Muscle of leg (tissue), 16 donors: ENCODE measurements at places on chromosomes 1 and 21. TPM values are rescaled to one million over a fixed set of nuclear protein-coding genes. Genes with fewer than 3 reads are reported as not detected.

RYR2 gene
- total RNA-seq: 2.3 TPM

SYCP1 gene
- not detected for total RNA-seq

OR2L3 gene
- total RNA-seq: not detected

JAM2 gene
- 18.7 TPM for total RNA-seq

NUP210L gene
- total RNA-seq: 0.04 TPM

AMPD1 gene
- 49.3 TPM for total RNA-seq

MAP3K21 gene
- total RNA-seq: 0.18 TPM

LRRC39 gene
- 183 TPM for total RNA-seq

TRIM63 gene
- 44.8 TPM for total RNA-seq

ADAMTS5 gene
- total RNA-seq: 13.0 TPM

FNDC5 gene
- total RNA-seq: 155 TPM

SWT1 gene
- total RNA-seq: 9.5 TPM

SELENBP1 gene
- total RNA-seq: 31.2 TPM

ACTA1 gene
- 2,334 TPM for total RNA-seq

PTPRC gene
- total RNA-seq: 4.7 TPM

BATF3 gene
- total RNA-seq: 2.3 TPM

CCDC185 gene
- not detected for total RNA-seq

TRABD2B gene
- total RNA-seq: 1.1 TPM

LELP1 gene
- total RNA-seq: not detected

LRRC53 gene
- not detected for total RNA-seq

PTCH2 gene
- 2.7 TPM for total RNA-seq

BRDT gene
- total RNA-seq: not detected

HEYL gene
- 19.5 TPM for total RNA-seq

KCNK1 gene
- total RNA-seq: 2.5 TPM
